ENCODE measurements at places on chromosomes 6 and 20. TPM values are rescaled to one million over a fixed set of nuclear protein-coding genes. Genes with fewer than 3 reads are reported as not detected.

DNA sequence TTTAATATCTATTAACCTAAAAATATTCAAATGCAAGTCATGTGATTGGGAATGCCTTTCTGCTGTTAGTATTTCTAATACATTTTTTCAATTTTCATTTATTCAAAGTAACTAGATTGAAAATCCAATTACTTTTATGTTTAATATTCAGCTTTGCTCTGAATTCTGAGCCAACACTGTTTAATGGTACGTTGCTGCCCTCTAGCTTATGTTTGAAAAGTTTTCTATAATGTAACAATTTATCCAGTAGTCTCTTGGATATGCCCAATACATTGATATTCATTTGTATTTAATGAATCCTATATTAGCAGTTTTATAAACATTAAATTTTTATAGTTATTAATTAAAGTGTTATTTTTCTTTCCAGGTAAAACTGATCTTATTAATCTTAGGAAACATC is 47.4 kb downstream of the LGSN start:
- peak; percentile 56 for ATAC-seq

GRCh38 chr6:51513891-51514747 is 573.3 kb downstream of the PKHD1 start:
- peak; percentile 100 for ATAC-seq

DNA sequence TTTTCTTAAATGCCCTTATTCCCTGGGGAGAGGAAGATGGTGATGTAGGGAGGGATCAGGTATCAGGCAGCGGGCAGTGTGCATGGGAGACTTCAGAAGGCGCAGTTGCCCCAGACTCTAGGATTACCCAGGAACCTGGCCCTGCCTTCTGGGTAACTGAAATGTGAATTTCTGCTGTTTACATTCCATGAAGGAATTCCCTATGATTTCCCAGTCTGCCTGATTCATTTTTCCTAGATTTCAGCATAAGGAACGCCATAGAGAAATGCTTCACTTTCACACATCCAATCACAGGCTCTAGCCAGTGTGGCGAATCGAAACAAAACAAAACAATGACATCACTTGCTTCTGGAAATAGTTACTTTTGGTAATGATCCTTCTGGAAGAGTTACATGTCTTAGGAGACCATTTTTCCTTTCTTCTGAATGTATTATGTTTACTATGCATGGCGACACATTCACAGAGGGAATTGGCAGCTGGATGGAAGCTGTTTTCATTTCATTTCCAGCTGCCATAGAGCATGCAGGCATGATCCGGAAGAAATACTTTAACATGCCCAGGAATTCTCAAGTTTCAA is 33.3 kb downstream of the LRP11 start:
- no peak for ATAC-seq

DNA sequence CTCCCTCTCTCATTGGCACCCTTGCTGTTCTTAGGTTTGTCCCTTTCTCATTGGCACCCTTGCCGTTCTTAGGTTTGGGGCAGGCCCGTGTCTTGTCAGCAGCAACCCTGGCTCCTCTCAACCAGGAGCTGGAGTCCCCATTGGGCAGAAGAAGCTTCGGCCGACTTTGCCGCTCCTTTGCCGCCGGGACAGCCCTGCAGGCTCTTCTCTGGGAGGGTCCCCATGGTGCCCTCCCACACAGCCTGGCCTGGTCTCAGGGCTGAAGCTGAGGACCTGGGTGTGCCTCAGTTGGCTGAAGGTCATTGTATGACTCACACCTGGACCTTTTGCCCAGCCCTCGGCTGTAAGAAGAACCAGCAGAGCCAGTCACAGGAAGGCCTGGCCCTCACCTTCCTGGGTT is 59.6 kb downstream of the PPP1R14C start:
- no peak for ATAC-seq

- peak; percentile 27 for ATAC-seq
Measured at GRCh38 chr6:53795340-53795701, 516 bp downstream of the LRRC1 start.

GRCh38 chr6:169926617-169927417 is 175.4 kb downstream of the ERMARD start:
- ATAC-seq = peak; percentile 38

- ATAC-seq = no peak
Measured at GRCh38 chr6:110392727-110393126, 22.6 kb downstream of the DDO start.

GRCh38 chr20:40304119-40304613 is 384.9 kb downstream of the MAFB start:
- no peak for ATAC-seq

DNA sequence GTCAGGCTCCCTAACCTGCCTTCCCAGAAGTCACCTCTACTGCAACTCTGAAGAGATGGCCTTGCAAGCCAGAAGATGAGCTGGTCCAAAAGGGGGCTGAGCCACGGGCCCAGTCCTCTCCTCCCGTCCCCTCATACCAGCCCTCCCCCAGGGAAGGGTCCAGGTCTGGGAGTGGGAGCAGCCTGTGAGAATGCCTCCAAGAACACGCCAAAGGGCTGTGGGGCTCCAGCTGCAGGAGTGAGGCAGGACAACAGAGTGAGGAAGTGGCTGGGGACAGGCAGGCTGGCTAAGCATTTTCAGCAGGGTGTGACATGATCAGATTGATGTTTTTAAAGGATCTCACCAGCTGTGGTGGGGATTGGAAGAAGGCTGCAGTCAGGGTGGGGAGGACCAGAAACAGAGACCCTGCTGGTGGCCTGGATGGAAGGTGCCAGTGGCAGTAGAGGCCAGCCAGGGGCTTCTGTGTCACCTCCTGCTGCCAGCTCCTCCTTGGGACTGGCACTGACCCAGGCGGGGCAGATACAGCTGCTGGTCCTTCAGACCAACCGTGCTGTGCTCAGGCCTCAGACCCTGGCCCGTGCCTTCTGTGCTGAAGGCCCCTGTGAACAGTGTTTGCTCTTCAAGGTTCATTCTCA is 257.6 kb downstream of the NRN1 start:
- ATAC-seq = no peak

GRCh38 chr6:125747589-125748405 is 1.6 kb upstream of the HEY2 start:
- no peak for ATAC-seq

GRCh38 chr6:121210943-121211342 is 123.3 kb downstream of the TBC1D32 start:
- no peak for ATAC-seq

DNA sequence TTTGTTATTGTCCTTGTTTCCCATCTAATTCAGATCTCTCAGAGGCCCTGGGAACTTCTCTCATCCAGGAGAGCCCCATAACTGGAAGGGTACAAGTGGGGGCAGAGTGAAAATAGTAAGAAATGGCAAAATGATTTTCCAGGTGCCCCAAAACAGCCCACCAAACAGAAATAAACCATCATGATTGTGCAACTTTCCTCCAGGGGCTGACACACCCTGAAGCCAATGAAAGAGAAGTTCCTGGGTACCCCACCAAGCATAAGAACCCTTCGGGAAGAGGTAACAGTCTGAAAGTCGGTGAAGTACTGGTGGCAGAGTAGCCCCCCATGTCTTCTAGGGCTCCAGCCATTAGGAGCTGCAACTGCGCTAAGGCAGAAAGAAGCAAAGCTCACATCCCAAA is 282.0 kb downstream of the PTPRT start:
- ATAC-seq = no peak

GRCh38 chr6:169723200-169723909 is 945 bp downstream of the PHF10 start:
- ATAC-seq = peak; percentile 17

GRCh38 chr20:13089950-13090469 is 81.2 kb downstream of the SPTLC3 start:
- ATAC-seq = no peak

DNA sequence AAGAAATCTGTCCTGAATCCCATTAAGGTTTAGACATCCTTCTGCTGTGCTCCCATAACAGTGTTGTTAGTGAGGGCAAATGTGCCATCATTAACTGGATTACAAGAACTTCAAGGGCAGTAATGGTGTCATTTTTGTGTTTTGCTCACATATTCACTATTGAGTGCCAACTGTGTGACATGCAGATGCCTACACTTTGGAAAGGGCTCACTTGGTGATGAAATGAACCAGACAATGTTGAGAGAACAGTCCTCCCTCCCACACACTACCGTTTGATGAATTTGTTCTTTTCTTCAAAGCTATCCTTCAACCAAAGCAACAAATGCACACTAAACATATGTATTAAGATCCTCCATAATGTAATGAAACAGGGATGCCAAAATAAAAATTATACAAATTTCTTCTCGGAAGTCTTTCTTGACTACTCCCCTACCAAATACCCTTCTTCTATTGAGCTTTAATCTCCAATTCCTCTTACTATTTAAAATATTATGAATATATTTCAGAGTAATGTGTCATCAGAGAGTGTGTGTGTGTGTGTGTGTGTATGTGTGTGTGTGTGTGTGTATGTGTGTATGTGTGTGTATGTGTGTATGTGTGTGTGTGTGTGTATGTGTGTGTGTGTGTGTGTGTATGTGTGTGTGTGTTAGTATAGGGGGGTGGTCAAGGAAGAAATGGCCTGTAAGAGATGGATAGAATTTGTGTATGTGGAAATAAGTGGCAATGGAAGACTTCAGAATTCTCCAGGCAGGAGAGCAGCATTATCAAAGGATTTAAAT is 92.3 kb upstream of the ENPP5 start:
- ATAC-seq = no peak

GRCh38 chr6:118677193-118677592 is 25.8 kb upstream of the CEP85L start:
- no peak for ATAC-seq

DNA sequence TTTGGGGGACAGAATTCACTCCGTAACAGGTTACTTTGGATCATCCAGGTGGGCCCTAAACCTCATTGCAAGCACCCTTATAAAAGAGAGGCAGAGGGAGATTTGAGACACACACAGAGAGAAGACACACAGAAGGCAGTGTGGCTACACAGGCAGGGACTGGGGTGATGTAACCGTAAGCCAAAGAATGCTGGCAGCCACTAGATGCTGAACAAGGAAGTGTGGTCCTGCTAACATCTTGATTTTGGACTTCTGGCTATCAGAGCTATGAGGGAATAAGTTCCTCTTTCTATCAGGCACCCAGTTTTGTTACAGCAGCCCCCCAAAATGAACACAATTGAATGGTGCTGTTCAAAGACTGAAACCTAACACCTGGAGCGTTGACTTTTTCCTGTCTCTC is 191.3 kb upstream of the MYLIP start:
- no peak for ATAC-seq

DNA sequence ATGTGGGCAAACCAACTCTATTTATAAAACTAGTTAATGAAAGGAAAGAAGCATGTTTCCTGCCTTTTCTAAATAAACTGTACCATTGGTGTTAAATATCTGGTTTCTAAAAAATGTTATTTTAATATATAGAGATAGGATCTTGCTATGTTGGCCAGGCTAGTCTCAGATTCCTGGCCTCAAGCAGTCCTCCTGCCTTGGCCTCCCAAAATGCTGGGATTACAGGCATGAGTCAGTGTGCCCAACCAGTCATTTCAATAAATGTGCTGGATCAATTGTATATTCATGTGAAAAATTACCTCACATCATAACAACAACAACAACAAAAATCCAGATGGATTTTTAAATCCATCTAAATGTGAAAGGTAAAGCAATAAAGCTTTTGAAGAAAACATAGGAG is 80.3 kb downstream of the CDS2 start:
- no peak for ATAC-seq

DNA sequence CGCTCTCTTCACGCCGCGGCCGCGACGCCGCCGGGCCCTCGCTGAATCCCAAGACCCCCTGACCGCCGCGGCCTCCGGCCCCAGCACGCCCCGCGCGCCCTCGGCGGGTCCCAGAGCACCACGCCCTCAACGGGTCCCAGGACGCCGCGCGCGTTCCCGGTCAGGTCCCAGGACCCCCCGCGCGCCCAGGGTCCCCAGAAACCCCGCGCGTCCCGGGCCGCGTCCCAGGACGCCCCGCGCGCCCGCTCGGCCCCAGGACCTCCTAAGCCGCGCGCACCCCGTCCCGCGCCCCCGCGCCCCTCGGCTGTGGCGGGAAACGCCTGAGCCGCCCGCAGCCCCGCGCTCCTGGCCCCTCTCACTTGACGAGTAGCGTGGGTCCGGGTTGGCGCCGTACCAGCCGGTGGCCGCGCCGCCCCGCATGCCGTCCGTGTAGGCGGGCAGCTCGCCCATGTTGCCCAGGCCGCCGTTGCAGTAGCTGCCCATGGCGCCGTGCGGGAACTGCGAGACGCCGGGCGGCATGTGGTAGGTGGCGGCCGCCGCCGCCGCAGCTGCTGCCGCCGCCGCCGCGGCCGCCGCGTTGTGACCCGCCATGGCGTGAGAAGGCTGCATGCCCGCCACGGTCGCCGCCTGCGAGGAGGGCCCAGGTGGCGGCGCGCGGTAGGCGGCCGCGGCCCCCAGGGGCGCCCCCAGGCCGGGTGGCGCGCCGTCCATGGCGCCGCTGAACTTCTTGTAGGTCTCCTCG is 556 bp downstream of the NKX2-4 start:
- ATAC-seq = peak; percentile 32

GRCh38 chr6:11214901-11215300 is 17.6 kb downstream of the NEDD9 start:
- no peak for ATAC-seq

DNA sequence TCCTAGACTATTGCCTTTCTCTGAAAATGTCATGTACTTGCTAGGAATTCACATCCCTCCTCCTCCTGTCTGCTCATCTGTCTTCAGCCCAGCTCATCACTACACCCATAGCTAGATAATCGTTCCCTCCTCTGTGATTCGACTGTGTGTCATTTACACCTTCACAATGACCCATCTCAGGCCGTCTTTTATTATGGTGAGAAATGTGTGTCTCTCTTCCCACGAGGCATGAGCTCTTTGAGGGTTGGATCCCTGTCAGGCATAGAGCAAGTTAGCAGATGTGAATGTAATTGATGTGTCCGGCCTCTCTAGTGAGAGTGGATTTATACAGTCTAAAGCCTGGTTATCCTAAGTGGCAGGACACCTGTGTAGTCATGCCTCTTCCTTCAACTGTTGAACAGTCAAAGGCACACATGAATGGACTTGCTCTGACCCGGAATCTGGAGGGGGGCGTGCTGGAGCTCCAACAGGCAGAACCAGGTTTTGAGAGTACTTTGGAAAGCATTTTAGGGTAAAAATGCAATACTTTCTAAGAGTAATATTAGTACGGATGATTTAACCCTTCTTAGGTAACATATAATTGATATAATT is 182.1 kb downstream of the UTRN start:
- ATAC-seq = no peak

- ATAC-seq = no peak
Measured at GRCh38 chr6:110326609-110327008, 31.5 kb downstream of the METTL24 start.

BACH2 gene
- 32.8 TPM for total RNA-seq

SSTR4 gene
- 0.20 TPM for total RNA-seq

PAK5 gene
- 17.9 TPM for total RNA-seq

PSORS1C1 gene
- total RNA-seq = 0.33 TPM

ADGRF1 gene
- 0.85 TPM for total RNA-seq

CAGE1 gene
- 0.07 TPM for total RNA-seq

CFAP206 gene
- total RNA-seq = 2.1 TPM

CYP21A2 gene
- total RNA-seq = 0.16 TPM

SUMO4 gene
- total RNA-seq = 0.92 TPM

ZBTB22 gene
- 20.4 TPM for total RNA-seq

TOX2 gene
- total RNA-seq = 5.6 TPM

CCN5 gene
- total RNA-seq = 0.74 TPM

COL12A1 gene
- total RNA-seq = 0.26 TPM

NKX2-2 gene
- not detected for total RNA-seq

EPB41L2 gene
- 32.8 TPM for total RNA-seq

Data from motor neuron (in vitro differentiated cells).